ENCODE measurements at places on chromosomes 2 and 18.

GRCh38 chr2:180352620-180353019 is 345.5 kb upstream of the CWC22 start:
- no peak for DNase-seq

GRCh38 chr2:226611196-226611943 is 188.2 kb downstream of the IRS1 start:
- no peak for DNase-seq

- no peak for DNase-seq
Observed at GRCh38 chr2:213199871-213200270, 48.5 kb upstream of the IKZF2 start.

DNA sequence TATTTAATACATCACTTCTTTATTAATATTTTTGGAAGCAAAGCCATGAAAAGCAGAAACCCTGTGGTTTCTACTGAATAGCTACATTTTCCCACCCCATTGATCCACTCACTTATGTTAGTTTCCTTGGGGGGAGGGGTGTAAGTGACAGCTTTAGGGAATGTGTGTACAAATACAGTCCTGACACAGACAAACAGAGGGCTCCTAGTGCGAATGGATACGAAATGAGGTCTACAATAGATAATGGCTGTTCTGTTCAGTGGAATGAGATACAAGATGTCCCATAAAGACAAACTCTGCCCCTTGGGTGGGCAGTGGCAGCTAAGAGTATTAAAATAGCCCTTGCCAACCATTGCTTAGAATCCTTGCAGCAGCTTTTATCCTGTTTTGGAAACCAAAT is 312.9 kb downstream of the NCKAP5 start:
- no peak for DNase-seq

DNA sequence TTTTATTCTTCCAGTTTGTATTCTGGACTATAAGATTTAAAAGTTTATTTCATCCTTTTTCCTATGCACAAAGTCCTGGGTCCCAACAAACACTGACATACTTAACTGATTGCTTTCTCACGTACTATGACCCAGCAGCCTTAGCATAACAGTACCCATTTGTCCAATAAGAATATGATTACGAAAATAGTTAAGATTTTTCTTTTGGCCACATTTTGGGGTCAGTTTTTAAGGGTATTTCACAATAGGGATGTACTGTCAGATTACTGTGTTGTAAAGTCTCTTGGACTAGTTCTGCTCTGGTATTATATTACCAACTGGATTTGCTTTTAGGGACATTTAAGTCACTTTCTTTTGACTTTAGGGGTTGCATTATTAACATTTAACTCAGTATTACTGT is 46.1 kb downstream of the TTC39C start:
- no peak for DNase-seq

DNA sequence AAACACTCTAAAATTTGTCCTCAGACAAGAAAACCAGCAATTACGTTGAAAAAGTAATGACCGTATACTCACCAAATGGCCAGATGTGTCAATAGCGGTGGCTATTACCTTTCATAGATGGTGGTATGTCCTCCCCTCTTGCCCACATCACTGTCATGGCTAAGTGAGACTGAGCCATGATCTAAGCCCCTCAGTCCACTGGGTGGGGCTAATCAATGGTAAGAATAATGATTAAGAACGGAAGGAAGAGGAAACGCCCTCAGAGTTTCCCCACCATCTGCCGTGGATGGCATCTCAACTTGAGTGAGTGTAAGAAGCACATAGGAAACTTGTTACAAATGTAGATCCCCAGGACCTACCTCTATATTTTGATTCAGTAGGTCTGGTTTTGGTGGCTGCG is 65.8 kb upstream of the EFEMP1 start:
- DNase-seq: no peak

DNA sequence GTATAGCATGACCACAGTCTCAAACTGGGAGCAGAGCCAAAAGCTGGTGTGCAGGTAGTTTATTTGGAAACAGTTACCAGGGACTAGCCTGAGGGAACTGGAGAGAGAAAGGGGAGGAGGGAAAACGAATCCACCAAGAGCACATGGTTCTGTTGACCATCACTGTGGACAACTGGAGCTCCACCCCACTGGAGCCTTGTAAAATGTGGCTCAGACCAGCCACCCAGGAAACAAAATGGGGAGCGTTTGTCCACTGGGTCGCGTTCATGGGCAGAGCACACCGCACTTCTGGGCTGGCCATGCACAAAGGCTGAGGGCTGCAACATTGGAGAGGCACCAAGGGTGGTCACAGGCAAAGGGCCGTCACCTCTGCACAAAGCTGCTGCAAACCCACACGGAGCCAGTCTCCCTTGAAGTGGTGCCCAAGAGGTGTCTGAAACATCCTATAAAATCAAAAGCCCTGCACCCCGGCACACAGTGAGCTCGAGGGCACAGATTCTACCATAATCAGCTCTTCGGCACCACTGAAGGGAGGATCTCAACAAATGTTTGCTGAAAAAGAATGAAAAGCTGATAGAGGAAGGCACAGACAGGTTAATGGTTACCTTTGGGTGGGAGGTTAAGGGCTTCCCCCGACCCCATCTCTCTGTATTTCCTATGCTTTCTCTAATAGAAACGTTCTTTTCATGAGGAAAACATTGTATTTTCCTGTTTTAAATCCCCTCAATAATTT is 192.9 kb downstream of the INHBB start:
- DNase-seq: no peak

- no peak for DNase-seq
Observed at GRCh38 chr2:181621779-181622490, 35.0 kb downstream of the CERKL start.

GRCh38 chr18:9714266-9715087 is 6.4 kb downstream of the RAB31 start:
- DNase-seq: peak; percentile 95

DNA sequence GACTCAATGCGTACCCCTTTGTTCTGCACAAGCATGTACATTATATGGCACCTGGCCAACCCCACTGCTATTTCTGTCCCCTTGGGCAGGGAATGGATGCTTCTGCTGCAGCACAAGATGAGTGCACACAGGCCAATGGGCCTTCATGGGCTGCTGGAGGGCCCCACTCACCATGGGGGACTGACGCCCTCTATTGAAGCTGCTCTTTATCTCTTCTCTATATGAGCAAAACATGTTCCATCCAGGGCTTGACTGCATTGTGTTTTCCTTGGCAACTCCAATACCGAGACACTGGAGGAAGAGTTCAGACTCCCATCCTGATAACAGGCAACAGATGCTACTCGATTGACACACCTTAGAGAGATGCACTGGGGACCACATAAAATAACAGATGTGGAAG is 251.6 kb upstream of the NCKAP5 start:
- no peak for DNase-seq

- DNase-seq: no peak
Observed at GRCh38 chr2:134362152-134362668, 108.3 kb downstream of the MGAT5 start.

- DNase-seq: no peak
Observed at GRCh38 chr2:6410313-6410712, 455.4 kb downstream of the CMPK2 start.

- DNase-seq: no peak
Observed at GRCh38 chr2:21818212-21818795, 694.5 kb downstream of the TDRD15 start.

DNA sequence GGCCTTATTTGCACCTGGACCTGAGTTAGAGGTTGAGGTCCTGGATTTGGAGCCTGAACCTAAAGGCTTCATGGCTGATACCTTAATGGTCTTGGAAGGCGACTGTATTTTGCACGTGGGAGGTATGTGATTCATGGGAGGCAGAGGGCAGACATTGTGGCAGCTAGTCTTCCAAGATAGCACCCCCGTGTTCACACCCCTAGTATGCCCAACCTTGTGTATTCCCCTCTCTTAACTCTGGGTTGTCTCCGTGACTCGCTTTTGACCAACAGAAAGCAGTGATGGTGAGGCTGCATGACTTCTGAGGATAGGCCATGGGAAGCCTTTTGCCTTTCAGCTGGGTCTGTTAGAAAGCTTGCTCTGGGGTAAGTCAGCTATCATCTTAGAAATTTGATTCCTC is 45.8 kb upstream of the HAAO start:
- DNase-seq: no peak

GRCh38 chr2:9800975-9801726 is 42.1 kb upstream of the TAF1B start:
- no peak for DNase-seq

GRCh38 chr2:63590626-63591408 is 2.1 kb downstream of the MDH1 start:
- no peak for DNase-seq

- peak; percentile 53 for DNase-seq
Observed at GRCh38 chr18:45255197-45255890, 359.9 kb upstream of the SLC14A2 start.

GRCh38 chr2:238644095-238645081 is 203.5 kb upstream of the TWIST2 start:
- DNase-seq: peak; percentile 19

GRCh38 chr2:227829337-227829736 is 15.7 kb downstream of the CCL20 start:
- no peak for DNase-seq
